ENCODE measurements at places on chromosomes 12 and 14.

DNA sequence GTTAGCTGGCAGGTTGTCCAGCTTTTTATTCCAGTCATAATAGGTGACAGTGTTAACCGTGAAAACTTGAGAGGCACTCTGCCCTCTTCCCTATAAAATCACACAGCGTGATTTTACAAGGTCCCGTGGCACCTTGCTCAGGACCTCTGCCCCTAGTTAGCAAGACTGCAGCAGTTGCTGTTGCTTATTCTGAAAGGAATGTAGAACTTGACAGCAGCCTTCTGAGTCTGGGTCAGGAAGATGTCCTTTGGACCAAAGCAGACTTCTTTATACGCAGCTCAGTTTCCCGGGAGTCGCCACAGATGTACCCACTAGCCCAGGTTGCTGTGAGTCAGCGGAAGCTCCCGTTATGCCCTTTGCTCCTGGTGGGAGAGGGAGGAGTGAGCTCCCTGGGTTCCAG lies 13.2 kb downstream of the PRKAB1 start:
- DNase-seq: no peak

- no peak for DNase-seq
Measured at GRCh38 chr12:62601765-62602164, 135.1 kb downstream of the MON2 start.

DNA sequence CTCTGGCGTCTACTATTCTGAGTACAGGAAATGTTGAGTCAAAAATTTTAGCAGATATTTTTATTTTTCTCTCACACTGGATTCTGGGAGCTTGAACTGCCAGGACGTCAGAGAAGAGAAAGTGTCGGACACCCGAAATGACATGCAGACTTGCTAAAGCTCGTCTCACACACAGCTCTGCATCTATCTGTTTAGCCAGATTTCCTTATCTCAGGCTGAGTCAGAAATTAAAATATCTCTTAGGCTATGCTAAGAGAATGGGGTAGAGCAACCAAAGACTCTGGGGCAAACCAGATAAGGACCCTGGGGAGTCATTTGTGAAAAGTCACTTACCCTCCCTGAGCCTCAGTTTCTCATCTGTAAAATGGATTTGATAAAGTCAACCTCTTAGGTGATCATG lies 1124.1 kb downstream of the VRK1 start:
- no peak for DNase-seq

DNA sequence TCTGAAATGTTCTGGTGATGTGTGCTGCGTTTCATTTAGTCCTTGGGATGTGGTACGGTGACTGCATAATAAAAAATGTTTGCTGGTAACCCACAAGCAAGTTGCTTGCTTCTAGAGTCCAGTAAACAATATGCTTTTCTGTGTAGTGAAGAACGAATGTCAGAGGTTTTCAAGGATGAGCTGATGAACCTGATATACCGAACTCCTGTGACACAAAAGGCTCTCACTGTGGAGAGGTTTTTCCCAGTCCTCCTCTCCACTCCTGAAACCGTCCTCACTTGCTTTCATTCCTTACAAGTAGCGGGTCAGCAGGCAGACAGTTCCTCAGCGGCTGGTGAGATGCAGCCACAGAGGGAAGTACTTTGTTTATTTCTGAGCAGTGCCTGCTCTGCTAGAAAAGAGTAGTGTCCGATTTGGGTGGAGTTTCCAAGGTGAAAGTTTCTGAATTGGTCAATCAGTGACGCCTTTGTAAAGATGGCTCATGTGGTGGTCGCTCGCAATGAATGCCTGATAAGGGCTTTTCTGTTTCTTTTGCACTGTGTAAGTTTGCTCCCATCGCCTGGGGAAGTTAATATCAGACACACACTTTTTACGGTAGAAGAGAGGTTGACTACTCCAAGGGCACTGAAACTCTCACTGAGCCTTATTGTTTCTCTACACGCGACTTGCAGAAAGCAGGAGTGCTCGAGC lies 3.0 kb downstream of the ETV6 start:
- peak; percentile 54 for DNase-seq

DNA sequence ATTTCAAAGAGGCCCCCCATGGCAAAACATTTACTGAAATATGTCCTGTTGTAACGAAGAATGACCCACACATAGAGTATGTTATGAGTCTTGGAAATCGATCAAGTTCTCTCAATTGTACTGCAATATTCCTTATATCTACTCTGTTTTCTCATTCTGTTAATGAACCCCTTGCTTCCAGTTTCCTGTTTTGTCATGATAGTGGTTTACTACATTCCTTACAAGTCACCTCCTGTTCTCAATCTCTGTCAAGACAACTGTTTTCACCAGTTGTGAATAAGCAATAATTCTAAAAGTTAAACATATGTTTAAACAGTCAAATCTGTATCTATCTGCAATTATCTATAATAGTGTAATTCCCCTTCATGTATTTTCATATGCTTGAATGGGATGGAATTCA lies 16.4 kb upstream of the ARID2 start:
- DNase-seq: no peak

DNA sequence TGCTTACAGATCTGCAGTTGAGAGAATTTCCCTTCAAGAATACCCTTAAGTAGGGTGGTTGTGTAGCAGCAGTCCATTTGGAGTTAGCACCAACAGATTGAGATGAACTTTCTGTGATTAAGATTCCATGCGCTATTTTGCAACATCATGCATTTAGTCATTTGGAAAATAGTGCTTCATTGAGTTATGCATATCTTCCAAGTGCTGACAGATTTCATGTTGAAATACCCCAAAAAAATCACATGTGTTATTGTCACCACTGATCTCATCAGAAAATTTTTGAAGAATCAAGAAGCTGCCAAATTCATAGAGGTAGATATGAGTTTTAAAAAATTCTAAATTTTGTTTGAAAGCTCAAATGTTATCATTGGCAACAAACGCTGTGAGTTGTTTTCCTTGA lies 35.5 kb upstream of the OSBPL8 start:
- no peak for DNase-seq

GRCh38 chr12:71517145-71517846 lies 77.7 kb downstream of the LGR5 start:
- DNase-seq: no peak

DNA sequence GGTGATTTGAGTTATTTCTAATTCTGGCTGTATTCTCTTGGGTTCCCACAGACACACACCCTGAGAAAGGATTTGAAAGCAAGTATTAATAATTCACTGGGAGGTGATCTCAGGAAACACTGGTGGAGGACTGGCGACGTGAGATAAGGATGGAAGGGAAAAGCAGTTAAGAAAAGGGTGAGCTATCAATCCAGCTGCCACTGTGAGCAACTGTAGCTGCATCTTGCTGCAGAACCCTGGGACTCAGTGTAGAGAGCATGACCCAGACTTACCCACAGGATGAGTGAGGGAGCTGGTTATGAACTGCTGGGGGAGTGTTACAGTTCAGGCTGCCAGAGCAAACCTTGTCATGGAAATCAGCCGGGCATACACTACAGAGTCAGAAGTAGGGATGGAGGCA lies 71.9 kb downstream of the RESF1 start:
- no peak for DNase-seq

- DNase-seq: no peak
Measured at GRCh38 chr14:65277580-65278270, 134.8 kb upstream of the FUT8 start.

GRCh38 chr12:122311696-122312095 lies 45.4 kb upstream of the VPS33A start:
- no peak for DNase-seq

DNA sequence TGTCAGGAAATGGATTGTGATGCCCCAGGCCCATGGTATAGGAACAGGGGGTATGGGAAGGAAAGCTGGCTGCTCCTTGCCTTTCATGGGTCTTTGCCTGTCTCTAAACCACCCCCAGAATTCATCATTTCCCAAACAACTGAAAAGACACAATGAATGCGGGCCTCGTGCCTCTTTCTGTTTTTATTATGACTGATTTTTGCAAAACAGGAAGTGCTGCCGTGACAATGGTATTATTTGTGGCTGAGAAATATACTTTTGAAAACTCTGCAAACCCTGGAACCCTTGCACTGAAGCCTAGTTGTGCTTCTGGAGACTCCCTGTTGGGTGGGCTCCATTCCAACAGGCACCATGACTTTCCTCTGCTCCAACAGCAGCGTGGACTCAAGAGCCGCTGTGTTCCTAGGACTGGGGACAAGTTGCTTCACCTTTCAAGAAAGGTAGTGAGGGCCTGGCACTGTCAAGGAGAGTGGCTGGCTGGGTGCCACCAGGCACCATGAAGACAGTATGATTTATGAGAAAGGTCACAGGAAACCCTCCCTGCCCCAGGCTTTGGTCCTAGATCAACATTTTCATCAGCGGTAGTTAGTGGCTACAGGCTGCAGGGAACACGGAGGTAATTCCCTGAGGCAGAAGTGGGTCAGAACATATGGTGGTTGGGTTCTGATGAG lies 4.8 kb upstream of the DGLUCY start:
- peak; percentile 7 for DNase-seq
